ENCODE measurements at places on chromosomes 11 and 22. TPM values are rescaled to one million over a fixed set of nuclear protein-coding genes. Genes with fewer than 3 reads are reported as not detected.

DNA sequence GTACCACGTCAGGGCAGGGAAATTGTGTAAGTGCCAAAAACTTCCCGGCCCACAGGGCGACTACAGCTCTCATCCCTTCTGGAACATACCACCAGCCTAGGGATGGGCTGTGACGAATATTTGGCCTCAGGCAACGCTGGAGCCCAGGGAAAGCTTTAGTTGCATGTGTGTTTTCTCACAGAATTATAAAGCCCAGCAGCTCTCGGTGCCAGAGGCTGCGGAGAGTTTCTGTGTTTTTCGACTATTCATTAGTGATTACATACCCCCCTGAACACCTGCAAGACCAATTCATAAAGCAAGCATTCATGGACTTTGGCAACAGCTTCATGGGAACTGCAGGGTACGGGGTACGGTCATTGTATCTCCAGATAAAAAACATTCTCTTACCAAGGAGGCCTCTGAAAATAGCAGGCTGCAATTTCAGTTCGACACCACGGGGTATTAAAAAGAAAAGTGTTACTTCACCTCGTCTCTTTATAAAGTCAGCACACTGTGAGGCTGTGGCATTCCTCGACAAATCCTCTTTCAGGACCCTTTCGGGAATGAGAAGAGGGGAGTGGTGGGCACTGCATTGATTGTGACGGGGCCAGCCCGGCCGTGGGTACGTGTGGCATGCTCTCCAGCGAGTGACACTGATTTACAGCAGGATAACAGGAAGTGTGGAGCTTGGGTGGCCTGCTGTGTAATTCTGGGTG, 243.6 kb upstream of the SORL1-AS1 start:
- DNase-seq = no peak

GRCh38 chr11:76321820-76322524, 59.0 kb downstream of the THAP12 start:
- no peak for DNase-seq

- no peak for DNase-seq
These were observed 2026.5 kb downstream of the LRRC4C start for GRCh38 chr11:39432929-39433328.

DNA sequence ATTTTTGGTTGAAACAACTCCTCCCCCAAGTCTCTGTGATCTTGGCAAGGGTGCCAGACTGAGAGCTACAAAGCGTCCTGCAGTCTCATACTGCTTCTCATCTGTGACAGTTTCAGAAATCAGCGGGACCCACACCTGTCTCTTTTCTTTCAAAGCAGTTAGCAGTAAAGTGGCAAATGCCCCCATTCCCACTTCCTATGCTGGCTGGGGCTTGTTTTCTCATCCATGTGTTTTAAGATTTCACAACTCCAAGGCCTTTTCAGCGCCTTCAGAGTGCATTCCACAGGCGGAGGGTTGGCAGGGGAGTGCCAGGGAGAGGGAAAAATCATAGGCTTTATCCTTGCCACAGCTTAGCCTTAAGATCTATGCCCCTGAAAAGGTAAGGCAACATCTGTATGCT, 493.5 kb downstream of the OPCML start:
- DNase-seq = no peak

Gene MRGPRX3
- not detected for total RNA-seq

Gene LRRN4CL
- 195 TPM for total RNA-seq

DNA sequence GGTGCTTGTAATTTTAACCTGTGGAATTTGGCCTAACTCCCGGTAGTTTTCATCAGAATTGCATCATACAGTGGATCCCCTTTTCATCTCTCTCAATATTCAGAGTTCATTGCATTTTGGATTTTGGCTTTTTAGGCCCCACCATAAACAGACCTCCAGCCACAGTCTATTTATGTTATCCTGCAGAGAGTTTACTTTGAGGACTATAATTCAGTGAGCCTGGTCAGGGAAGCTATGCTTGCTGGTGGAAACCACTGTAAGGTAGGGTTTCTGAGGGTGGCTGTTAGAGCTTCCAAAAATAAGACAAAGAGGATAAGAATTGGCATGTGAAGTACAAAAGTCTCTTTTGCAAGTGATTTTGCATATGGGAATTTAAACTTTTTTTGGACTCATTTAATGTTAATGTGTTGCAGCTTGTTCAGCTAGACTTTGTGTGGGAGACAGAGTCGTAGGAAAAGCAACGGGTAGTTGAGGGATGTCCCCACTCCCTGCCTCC, 34.8 kb upstream of the DDI1 start:
- no peak for DNase-seq

- DNase-seq = peak; percentile 89
These were observed at the start of gene TRIM3 for GRCh38 chr11:6473451-6474412. TRIM3 (minus strand) TSS chr11:6473941; CDS start chr11:6465695, 8,246 bp downstream.

Gene PKDREJ
- not detected for total RNA-seq

Gene KRTAP5-11
- total RNA-seq = not detected

GRCh38 chr11:113991170-113991569, 16.3 kb downstream of the HTR3A start:
- DNase-seq = peak; percentile 75

Gene GLB1L2
- not detected for total RNA-seq

- DNase-seq = no peak
These were observed 32.2 kb downstream of the RPL3 start for GRCh38 chr22:39287076-39287725.

- peak; percentile 1 for DNase-seq
These were observed 24.8 kb downstream of the ACER3 start for GRCh38 chr11:76885390-76886097.

- DNase-seq = peak; percentile 99
These were observed 1.4 kb upstream of the NEAT1 start for GRCh38 chr11:65420979-65421793.

DNA sequence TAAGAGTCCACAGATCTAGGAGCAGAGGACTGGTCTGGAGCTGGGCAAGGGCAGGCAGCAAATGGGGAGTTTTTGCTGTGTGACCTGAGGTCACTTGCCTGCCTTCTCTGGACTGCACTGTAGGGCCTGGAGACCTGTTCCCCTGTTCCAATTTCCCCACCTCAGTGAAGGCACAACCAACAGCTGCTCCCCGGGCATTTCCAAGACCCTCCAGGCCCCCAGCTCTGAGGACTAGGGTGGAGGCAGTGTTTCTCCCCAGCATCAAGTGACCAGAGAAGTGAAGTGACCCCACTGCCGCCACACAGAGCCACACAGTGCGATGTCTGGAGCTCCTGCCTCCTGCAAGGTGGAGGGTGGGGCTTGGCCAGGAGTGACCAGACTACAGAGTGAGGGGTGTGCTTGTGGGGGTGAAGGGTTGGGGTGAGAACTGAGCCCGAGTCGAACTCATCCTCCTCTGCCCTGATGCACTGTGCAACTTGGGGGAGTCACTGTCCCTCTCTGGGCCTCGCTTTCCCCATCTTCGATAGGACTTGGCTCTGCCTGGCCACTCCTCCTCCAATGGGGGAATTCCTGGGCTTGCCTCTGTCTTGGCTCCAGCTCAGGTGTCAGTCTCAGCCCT, 21.6 kb downstream of the P2RY2 start:
- no peak for DNase-seq

DNA sequence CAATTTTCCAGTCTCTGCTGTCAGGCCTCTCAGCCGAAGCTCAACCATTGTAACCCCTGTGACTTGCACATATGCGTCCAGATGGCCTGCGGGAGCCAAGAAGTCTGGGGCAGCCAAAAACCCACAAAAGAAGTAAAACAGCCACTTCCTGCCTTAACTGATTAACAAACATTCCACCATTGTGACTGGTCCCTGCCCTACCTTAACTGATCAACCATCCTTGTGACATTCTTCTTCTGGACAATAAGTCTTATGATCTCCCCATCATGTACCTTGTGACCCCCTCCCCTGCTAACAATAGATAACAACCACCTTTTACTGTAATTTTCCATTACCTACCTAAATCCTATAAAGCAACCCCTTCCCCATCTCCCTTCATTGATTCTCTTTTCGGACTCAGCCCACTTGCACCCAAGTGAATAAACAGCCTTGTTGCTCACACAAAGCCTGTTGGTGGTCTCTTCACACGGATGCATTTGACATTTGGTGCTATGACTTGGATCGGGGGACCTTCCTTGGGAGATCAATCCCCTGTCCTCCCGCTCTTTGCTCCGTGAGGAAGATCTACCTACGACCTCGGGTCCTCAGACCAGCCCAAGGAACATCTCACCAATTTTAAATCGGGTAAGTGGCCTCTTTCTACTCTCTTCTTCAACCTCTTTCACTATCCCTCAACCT, 1.3 kb upstream of the NDUFC2 start:
- no peak for DNase-seq

DNA sequence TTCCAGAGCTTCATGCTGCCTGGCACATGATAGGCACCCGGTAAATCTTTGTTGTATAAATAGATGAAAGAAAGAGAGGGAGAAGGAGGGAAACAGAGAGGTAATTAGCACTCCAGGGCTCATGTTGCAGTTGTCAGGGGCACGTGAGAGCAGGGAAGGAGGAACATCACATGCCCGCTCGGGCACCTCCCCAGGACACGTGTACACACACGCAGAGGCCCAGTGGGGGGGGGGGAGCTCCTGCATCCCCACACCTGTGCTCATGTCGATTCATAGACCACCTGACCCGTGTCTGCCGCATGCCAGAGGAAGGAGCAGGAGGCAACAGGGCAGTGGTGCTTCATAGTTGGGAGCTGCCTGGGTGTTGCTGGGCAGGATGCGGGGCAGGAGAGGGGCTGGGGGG, 37.1 kb upstream of the NNMT start:
- no peak for DNase-seq

DNA sequence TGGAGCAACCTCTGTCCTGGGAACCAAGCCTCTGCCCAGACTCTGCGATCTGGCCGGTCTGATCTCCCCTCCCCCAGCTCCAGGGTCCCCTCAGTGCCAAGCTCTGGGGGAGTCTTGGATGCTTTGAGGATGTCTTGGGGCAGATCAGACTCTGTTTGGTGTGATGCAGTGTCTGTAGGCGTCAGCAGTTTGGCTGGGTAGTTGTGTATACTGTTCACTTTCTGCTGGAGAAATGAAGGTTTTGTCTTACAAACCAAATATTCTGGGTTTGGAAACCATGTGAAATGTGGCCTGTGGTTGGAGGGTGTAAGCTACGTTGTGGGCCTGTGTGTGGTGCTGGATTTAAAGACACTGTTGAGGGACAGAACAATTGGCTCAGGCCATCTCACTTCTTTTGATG, 4.6 kb downstream of the INSC start:
- DNase-seq = no peak

Gene TRPM5
- total RNA-seq = not detected

DNA sequence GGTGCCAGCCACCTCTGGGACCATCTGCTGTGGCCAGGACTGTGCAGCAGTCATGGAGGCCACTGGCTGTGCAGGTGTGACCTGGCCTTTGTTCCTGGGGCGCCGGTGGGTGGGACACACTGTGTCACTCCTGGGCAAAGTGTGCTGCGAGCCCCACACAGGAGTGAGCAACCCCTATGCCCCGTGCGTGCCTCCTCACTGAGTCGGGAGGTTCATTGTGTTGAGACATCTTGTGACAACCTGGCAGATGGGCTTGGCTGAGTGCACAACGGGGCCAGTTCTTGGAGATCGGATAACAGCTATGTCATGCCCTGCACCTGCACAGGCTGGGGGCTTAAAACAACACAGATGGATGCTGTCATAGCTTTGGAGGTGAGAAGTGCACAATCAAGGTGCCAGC, 13.5 kb downstream of the ANO1 start:
- DNase-seq = no peak

Gene IGSF9B
- total RNA-seq = 0.24 TPM

GRCh38 chr22:17775781-17776465, 1.7 kb upstream of the BID start:
- no peak for DNase-seq

- peak; percentile 86 for DNase-seq
These were observed 101.6 kb upstream of the AKIP1 start for GRCh38 chr11:8809241-8809938.

Gene OR8G5
- total RNA-seq = not detected

All from myocyte (in vitro differentiated cells).